T-helper 9 cell (primary cell): ENCODE measurements at places on chromosomes 2 and 18.

- no peak for DNase-seq
Observed at GRCh38 chr2:236678307-236678975, 108.8 kb downstream of the ACKR3 start.

- no peak for DNase-seq
Observed at GRCh38 chr2:58976375-58977071, 735.4 kb upstream of the FANCL start.

GRCh38 chr2:105521176-105521575, 122.3 kb upstream of the FHL2 start:
- DNase-seq: no peak

DNA sequence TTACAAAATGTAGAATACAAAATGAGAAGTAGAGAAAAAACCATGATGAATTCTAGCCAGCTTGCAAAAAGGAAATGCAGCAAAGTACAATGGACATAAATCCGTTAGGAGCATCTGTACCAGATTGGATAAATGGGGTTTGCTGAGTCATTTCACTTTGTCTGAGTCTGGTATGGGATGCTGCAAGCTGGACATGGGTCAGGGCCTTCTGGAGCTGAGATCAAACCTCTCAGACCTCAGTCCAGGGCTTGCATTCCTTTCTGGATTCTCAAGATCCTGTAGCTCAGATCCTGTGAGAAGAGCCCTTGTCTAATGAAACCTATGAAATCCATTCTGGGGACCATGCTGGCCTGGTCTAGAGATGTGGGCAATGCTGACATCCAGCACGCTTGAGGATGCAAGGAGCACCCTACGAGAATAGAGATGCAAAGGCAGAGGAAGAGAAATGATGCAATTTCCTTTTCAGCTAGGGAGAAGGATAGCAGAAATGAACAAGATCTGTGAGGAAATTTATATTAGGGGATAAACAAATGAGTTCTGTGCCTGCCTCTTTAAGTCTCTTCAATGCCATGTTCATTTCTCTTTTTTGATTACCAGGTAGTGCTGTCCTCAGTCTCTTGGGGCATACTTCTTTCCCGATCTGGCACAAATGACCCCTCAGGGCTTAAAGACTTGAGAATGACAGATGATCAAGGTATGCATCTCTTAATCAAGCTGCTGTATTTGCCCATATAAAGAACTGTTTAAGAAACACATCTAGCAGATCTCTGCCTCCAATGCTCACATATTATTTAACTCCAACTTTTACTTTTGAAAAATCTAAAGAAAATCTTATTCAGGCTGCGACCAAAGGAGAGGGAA, 230.4 kb downstream of the MEIS1 start:
- no peak for DNase-seq

DNA sequence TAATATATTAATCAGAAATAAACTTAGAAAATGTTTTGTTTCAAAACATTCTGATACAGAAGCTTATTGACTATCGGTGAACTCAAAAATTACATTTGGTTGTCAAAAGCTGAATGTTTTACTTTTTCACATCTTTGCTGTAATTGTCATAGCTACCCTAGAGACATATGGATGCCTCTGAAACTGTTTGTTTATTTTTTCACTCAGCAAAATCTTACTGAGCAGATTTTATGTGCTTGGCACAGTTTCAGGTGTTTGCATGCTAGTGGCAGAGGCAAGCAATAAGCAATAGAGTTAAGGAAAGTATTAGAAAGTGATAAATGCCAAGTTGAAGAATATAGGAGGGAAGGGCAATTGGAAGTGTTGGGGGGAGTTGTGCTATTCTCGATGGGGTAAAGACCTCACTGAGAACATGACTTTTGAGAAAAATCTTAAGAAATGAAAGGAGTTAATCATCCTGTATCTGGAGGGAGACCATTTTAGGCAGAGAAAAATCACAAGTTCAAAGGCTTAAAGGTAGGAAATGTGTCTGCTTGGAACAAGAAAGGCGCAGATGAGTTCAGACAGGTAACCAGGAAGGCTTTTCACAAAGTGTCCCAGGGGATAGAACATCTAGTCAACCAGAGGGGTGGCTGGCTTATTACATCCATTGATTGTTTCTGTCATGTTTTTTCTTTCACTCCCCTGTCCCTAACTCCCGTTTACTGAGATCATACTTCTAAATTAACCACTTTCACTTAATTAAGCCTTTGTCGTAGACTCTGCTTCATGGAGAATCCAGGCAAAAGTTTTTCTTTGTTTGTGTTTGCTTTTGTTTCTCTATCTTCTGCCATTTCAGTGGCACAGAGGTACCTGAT, 27.2 kb upstream of the COBLL1 start:
- DNase-seq: no peak

- DNase-seq: no peak
Observed at GRCh38 chr2:169693360-169693759, 845 bp downstream of the CFAP210 start.

GRCh38 chr2:212345966-212346365, 192.6 kb downstream of the ERBB4 start:
- DNase-seq: no peak

GRCh38 chr2:217863883-217864282, 138.9 kb downstream of the TNS1 start:
- DNase-seq: no peak

DNA sequence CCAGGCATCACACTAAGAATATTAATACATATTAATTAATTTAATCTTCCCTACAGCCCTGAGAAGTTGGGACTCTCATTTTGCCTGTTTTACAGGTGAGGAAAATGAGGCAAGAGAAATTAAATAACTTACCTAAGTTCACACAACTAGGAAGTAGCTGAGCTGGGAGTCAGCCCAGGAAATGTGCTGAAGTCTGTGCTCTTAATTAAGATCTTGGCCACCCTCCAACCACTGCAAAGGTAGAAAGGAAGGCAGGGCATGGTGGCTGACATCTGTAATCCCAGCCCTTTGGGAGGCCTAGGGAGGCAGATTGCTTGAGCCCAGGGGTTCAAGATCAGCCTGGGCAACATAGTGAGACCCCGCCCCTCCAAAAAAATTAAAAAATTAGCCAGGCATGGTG, 12.9 kb upstream of the MGAT4A start:
- DNase-seq: no peak

DNA sequence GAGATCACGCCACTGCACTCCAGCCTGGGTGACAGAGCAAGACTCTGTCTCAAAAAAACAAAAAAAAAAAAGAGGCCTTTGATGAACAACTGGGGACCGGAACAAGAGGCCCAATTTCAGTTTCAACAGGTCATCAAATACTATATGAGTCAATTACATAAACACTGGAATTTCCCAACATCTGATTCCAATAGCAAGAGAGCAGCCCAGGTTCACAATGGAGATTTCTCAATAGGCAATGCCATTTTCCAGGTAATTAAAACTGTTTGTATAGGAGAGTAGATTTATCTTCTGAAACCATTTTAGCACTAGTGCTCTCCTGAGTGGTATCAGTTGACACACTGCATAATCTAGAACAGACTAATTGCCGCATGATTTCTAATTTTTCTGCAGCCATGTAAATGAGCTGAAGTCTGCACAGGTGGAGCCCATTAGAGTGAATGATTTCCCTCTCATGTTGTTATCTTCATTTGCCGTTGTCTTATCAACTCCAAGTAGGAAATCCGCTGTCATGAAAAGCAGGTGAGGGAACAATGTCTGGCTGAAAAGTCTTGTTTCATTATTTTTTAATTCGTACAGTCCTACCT, 264.1 kb upstream of the MEIS1 start:
- no peak for DNase-seq

- DNase-seq: no peak
Observed at GRCh38 chr2:181546086-181546485, 88.9 kb downstream of the ITGA4 start.

DNA sequence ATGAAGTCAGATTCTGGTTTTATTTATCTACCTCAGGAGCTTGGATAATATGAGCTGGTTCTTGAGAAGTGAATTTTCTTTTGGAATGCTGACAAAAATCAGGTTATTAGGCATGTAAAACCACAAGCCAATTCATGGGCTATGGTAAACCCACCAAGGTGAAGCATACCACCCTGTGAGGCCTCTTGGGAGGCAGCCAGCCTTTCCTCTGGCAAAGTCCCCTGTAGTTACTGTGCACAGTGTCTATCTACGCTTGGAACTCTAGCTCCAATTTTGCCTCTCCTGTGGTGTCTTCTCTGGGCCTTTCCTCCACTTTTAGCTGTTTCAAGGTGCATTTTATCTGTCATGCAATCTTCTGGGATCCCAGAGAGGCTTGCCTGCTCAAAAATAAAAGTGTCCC, 242.7 kb upstream of the ZSWIM2 start:
- no peak for DNase-seq

DNA sequence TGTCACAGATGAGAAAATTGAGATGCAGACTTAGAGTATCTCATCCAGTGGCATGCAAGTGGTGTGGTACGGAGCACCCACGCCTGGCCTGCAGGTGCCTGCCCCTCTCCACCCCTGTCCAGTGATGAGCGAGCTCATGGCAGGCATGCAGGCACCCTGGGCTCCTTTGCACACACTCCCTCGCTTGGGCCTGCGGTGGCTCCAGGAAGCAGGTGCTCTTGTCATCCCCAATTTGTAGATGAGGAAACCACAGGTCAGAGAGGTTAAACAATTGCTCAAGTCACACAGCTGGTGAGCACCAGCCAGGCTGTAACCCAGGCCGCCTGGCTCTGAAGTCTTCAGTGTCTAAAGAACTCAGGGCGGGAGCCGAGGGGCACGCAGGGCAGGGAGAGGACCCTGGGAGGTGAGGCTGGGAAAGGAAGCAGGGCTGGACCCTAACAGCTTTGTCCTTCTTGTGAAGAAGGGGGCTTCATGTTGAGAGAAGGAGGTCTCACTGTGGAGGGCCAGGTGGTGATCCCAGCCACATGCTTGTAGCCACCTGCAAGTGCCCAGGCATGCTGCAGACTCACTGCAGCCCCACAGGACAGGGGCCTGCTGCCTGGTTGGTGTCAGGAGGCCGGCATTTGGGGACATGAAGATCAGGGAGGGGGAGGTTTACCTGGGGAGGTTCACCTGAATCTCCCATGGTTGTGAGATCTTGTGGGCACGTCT, 166.2 kb downstream of the SH3RF3 start:
- no peak for DNase-seq

DNA sequence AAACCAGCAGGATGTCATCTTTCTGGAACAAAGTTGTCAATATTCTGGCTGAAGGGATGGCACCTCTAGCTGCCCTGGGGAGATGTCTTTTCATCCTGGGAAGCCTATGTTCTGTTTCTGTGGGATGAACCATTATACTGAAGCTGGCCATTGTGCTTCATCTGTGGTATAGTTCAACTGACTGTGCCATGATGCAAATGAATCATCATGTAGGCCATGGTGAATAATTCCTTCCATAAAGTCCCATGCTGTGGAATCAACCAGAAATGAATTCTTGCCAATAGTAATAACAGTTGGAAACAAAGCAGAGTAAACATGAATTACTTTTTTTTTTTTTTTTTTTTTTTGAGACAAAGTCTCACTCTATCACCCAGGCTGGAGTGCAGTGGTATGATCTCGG, 64.1 kb upstream of the CNGA3 start:
- no peak for DNase-seq

- DNase-seq: no peak
Observed at GRCh38 chr2:18244845-18245244, 315.6 kb downstream of the RDH14 start.

- no peak for DNase-seq
Observed at GRCh38 chr2:45856391-45857274, 205.2 kb downstream of the PRKCE start.

DNA sequence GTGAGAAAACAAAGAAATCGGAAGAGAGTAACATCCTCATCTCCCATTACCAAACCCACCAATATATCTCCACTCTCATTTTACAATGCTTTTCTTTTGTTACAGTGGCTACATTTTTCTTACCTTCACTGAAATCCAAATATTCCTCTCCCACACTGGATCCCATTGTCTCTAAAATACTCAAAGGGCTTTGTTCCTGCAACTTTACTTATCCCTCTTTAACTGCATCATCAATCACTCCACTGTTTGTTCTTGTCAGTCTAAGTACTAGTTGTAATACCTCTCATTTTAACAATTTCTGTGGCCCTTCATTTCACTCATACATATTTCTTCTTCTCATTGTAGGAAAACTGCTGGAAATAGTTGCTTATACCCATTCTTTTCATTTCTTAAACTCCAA, 464.2 kb upstream of the PIK3C3 start:
- no peak for DNase-seq

GRCh38 chr2:224347176-224348051, 54.5 kb downstream of the FAM124B start:
- DNase-seq: no peak

DNA sequence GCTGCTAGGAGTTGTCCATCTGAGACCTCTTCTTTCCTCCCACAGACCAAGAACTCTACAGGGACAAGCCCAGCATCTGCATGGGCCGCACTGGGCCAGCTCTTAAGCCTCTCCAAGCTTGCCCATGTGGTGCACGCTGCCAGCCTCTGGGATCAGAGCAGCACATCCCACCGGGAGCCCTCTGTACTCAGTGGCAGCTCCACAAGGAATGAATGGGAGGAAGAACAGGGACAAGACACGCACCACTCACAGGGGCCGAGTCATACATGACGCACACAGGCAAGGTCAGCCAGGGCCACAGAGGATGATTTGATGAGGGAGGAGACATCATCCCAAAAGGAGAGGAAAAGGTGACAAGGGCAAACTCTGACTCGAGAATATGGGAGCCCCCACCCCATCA, 268.3 kb downstream of the KLHL29 start:
- DNase-seq: no peak

DNA sequence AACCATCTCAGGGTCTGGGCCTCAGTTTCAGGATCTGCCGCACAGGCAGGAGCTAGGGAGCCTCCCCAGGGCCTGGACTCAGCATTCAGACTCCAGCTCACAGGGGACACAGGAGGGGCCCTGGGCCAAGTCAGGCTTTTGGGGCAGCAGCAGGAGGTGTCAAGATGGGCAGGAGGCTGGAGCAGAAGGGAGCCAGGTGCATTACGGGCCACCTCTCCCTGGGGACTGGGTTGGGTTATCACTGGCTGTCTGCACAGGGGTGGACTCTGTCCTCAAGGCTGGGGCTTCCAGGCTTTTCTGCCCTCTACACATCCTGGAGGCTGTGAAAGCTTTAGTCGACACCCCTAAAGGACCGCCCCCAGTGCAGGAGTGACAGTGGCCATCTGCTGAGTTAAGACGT, 20.0 kb downstream of the AQP12A start:
- no peak for DNase-seq

GRCh38 chr2:65164426-65164891, 34.6 kb upstream of the RAB1A start:
- DNase-seq: no peak

- no peak for DNase-seq
Observed at GRCh38 chr18:77250501-77250925, 865 bp downstream of the GALR1 start.

- no peak for DNase-seq
Observed at GRCh38 chr18:54950221-54950620, 9.0 kb downstream of the CCDC68 start.

DNA sequence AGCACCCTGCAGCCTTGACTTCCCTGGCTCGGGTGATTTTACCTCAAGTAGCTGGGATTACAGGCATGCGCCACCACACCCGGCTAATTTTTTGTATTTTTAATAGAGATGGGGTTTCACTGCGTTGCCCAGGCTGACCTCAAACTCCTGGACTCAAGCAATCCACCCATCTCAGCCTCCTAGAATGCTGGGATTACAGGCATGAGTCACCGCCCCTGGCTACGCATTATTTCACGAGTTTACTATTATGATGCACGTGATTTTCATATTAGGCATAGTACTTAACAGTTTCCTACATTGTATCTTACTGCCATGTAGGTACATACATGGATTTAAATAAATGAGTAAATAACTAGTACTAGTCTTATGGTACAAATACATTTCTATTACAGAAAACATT, 4.4 kb downstream of the DYNC2LI1 start:
- DNase-seq: no peak
